Activated CD8-positive, alpha-beta T cell treated with anti-CD3 and anti-CD28 coated beads for 36 hours (primary cell): ENCODE measurements at places on chromosomes 13 and 19. TPM values are rescaled to one million over a fixed set of nuclear protein-coding genes. Genes with fewer than 3 reads are reported as not detected.

DNA sequence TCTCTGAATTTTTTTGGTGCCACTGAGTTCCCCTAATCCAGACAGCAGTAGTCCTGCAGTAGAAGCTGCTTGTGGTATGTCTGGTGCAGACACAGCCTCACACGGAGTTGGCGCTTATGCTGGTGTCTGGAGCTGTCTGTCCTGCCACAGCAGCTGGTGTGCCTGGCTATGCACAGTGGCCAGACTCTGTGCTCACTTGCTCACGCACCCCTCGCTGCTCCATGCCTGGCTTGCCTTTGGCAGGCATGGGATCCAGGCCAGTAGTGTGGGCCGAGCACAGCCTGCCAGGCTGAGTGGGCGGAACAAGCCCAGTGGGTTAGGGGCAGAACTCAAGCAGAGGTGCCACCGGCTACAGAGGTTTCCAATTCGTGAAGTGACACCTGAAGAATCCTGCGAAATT is 845.9 kb upstream of the PCDH9 start:
- no peaks in the 10 kb centered on the region for H3K4me1 ChIP-seq
- H3K27me3 ChIP-seq, result no peaks in the 10 kb centered on the region
- no peaks in the 10 kb centered on the region for H3K36me3 ChIP-seq

- H3K4me3 ChIP-seq, result peak overlapping the region; percentile 97
- peaks cover 39% of the 10 kb centered on the region for H3K36me3 ChIP-seq
- peak; percentile 50 for DNase-seq
- peak overlapping the region; percentile 99 for H3K27ac ChIP-seq
- H3K4me1 ChIP-seq, result peaks cover 42% of the 10 kb centered on the region
Measured at GRCh38 chr13:19860884-19861655, 2.4 kb downstream of the ZMYM5 start.

GRCh38 chr13:51397262-51397941 is 55.4 kb downstream of the INTS6 start:
- no peak overlapping the region for H3K4me3 ChIP-seq
- peaks cover 37% of the 10 kb centered on the region for H3K36me3 ChIP-seq
- peaks cover 47% of the 10 kb centered on the region for H3K4me1 ChIP-seq
- DNase-seq, result no peak
- H3K27ac ChIP-seq, result no peak overlapping the region

DNA sequence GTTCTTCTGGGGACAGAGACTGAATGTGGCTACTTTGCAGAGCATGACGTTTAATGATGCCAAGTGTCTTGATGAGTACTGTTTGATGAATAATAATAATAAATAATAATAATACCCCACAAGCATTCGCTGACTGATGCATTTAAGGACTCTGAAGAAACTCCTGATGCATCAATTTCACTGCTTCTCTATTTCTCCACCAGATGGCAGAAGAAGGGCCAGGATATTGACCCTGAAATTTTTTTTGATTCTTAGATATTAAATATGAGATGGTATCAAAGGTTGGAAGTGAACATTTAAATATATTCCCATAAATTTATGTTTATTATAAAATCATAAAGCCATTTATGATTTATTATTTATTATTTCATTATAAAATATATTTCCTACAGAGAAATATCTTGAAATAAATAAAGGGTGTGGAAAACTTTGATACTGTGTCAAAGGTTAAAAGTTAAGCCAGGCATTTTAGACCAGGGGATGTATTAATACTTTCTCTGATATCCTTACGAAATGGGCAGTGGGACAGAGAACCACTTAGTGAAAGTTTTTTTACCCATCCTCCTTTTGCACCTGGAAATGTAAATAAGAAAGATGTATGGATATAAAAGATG is 170.9 kb downstream of the LACC1 start:
- H3K4me3 ChIP-seq, result no peak overlapping the region
- no peak overlapping the region for H3K27ac ChIP-seq
- no peak for DNase-seq
- peaks cover 16% of the 10 kb centered on the region for H3K27me3 ChIP-seq

DNA sequence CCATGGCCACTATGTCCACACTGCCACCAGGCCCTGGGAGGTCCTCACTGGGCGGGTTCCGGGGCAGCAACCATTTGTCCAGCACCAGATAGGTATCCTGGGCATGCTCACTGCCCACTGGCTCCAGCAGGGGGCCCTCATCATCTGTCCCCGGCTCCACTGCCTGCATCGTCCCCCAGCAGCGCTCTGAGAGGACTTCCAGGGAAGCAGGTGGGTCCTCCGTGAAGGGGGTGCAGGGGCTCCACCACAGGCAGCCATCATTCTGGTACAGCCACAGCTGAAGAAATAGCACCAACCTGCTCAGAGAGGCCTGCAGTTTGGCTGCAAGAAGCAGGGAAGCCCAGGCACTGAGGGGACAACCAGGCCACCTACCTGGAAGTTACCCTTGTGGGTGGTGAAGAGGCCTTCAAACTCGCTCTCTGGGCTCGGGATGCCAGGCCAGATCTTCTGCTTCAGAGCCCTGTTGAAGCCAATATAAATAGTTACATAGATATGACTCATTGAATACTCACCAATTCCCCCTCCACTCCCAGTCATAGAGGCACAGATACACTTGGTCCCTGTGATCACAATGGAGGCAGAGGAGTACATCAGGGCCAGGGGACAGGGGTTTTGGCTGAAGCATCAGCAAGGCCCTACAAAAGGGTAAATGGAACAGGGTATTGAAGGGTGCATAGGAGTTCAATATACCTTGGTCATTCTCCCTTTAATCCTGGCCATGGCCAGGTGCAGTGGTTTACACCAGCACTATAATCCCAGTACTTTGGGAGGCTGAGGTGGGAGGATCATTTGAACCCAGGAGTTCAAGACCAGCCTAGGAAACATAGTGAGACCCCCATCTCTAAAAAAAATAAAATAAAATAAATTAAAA is 4.1 kb downstream of the SWSAP1 start:
- peak; percentile 44 for DNase-seq
- peaks cover 42% of the 10 kb centered on the region for H3K4me1 ChIP-seq
- peaks cover 10% of the 10 kb centered on the region for H3K27me3 ChIP-seq
- peak overlapping the region; percentile 6 for H3K27ac ChIP-seq
- peaks cover 22% of the 10 kb centered on the region for H3K36me3 ChIP-seq
- no peak overlapping the region for H3K4me3 ChIP-seq

GRCh38 chr13:69296130-69296529 is 811.5 kb upstream of the ATXN8OS start:
- H3K27ac ChIP-seq, result no peak overlapping the region
- no peaks in the 10 kb centered on the region for H3K36me3 ChIP-seq
- H3K4me1 ChIP-seq, result no peaks in the 10 kb centered on the region
- no peak for DNase-seq
- no peak overlapping the region for H3K4me3 ChIP-seq
- H3K27me3 ChIP-seq, result no peaks in the 10 kb centered on the region

GRCh38 chr13:22454586-22454985 is 726.2 kb upstream of the SGCG start:
- DNase-seq, result no peak
- no peak overlapping the region for H3K4me3 ChIP-seq
- no peaks in the 10 kb centered on the region for H3K27me3 ChIP-seq
- H3K27ac ChIP-seq, result no peak overlapping the region
- H3K36me3 ChIP-seq, result no peaks in the 10 kb centered on the region

DNA sequence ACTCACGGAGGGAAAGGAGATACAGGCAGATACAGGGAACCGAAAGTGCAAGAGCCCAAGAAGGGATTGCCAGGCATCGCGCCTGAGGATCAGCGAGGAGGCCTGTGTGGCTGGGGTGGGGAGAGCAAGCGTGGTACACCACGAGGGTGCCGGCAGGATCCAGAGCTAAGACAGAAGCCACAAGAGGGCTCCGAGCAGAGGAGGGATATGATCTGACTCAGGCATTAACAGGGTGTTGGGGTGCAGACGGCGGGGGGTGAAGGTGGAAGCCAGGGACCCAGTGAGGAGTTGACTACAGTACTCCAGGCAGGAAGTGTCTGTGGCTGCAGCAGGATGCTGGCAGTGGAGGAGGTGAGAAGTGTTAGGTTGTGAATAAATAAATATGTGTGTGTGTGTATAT is 5.4 kb upstream of the PPP1R37 start:
- H3K27ac ChIP-seq, result peak overlapping the region; percentile 92
- H3K4me3 ChIP-seq, result peak overlapping the region; percentile 48
- peaks cover 31% of the 10 kb centered on the region for H3K4me1 ChIP-seq
- no peaks in the 10 kb centered on the region for H3K27me3 ChIP-seq
- peak; percentile 77 for DNase-seq

DNA sequence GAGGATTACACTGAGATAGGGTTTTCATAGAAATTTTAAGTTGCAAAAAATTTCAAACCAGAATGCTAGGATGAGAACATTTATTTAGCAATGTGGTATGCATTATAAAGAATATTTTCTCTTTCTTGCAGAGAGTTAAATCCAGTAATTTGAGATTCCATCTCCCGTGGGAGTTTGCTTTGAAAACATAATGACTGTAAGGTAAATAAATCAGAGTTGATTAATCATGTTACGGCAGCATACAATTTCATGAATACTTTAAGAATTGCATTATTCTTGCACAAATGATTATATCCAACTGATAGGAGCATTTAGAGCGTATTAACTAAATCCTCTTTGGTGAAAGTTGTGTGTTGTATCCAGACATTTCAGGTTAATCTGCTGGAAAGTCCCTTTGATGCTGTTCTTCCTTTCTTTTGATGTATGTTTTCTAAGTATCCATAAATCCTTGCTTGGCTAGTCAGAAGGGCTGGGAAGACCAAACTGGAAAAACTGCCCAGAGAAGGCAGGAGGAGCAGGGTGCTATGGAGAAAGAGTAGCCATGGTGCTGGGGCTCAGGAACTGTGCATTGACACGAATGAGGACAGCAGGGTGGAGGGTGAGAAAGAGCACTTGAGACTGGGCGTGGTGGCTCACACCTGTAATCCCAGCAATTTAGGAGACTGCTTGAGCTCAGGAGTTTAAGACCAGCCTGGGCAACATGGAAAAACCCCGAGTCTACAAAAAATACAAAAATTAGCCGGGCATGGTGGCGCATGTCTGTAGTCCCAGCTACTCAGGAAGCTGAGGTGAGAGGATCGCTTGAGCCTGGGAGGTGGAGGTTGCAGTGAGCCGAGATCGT is 4.8 kb upstream of the GJA3 start:
- H3K4me3 ChIP-seq, result no peak overlapping the region
- no peak for DNase-seq
- peaks cover 10% of the 10 kb centered on the region for H3K4me1 ChIP-seq
- H3K27me3 ChIP-seq, result peaks cover 32% of the 10 kb centered on the region

DNA sequence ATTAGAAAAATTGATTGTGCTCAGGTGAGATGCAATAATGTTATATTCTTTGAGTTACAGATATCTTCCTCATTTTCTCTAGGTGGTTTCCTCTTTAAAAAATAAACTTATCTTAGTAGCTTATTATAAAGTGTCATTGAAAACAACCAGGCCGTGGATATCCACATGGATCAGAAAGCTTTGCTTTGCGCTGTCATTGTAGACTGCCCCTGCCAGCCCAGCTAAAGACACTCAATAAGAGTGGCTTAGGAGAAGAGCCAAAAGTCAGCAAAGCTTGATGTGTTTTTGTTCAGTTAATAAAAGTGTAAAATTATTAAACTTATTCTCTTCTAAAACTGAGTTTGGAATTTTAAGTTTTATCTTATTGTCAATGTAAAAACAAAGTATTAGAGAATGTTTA is 34.4 kb downstream of the TPP2 start:
- no peaks in the 10 kb centered on the region for H3K27me3 ChIP-seq
- H3K36me3 ChIP-seq, result peaks cover 50% of the 10 kb centered on the region
- H3K4me1 ChIP-seq, result no peaks in the 10 kb centered on the region
- no peak for DNase-seq
- H3K4me3 ChIP-seq, result no peak overlapping the region

DNA sequence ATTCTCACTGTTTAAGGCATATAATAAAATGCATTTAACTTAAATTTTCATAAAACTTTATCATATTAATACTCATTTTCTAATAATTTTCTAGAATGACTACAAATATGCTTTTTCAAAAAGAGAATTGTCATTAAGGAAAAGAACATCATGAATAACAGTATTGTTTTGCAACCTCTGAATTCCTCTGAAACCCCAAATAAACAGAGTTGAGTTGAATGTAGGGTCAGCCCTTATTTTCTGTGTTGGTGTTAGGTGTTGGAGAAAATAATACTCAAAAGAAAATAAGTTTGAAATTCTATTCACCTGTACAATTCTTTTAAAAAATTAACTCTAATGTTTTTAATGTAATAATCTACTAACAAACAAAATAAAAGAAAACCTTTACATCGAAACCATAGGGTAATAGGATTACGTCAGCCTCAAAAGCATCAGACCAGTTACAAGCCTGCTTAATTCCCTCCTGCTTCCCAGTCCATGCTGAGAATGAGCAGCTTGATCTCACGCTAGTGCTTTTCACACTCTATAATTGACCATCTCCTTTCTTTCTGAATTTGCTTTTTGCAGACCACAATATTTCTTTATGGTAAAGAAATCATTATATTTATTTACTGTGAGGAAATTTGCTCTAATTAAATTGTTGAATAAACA is 160.9 kb downstream of the PCDH9 start:
- no peak overlapping the region for H3K27ac ChIP-seq
- H3K36me3 ChIP-seq, result no peaks in the 10 kb centered on the region
- no peaks in the 10 kb centered on the region for H3K4me1 ChIP-seq
- H3K4me3 ChIP-seq, result no peak overlapping the region
- DNase-seq, result no peak
- no peaks in the 10 kb centered on the region for H3K27me3 ChIP-seq

DNA sequence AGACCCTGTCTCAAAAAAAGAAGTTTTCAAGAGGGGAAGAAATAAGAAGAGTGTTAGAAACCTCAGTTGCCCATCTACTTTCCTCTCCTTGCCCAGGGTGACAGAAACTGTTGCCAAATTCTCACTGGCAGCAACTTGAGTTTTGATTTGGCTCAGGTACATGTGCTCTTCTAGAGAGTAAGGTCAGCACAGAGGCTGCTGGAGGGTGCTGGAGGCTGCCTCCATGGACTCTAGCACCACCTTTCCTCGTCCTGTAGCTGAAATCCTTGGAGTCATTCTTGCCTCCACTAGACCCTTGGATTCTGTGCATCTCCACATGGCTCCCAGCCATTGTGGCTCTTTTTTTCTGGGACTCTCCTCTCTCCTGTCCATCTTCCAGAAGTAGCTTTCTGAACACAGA is 149.1 kb downstream of the TM9SF2 start:
- no peaks in the 10 kb centered on the region for H3K27me3 ChIP-seq
- no peaks in the 10 kb centered on the region for H3K36me3 ChIP-seq
- no peak overlapping the region for H3K4me3 ChIP-seq

The FXYD1 gene
- not detected for total RNA-seq

The ZNF738 gene
- total RNA-seq, result 18.9 TPM

The PPM1N gene
- total RNA-seq, result 4.2 TPM

The SSBP4 gene
- total RNA-seq, result 98.2 TPM

The MAP2K7 gene
- 37.0 TPM for total RNA-seq

The KXD1 gene
- total RNA-seq, result 142 TPM
